ENCODE measurements at places on chromosomes 4 and X.
A peak's percentile ranks its signal among the peaks of the same experiment; 100 is the strongest.

DNA sequence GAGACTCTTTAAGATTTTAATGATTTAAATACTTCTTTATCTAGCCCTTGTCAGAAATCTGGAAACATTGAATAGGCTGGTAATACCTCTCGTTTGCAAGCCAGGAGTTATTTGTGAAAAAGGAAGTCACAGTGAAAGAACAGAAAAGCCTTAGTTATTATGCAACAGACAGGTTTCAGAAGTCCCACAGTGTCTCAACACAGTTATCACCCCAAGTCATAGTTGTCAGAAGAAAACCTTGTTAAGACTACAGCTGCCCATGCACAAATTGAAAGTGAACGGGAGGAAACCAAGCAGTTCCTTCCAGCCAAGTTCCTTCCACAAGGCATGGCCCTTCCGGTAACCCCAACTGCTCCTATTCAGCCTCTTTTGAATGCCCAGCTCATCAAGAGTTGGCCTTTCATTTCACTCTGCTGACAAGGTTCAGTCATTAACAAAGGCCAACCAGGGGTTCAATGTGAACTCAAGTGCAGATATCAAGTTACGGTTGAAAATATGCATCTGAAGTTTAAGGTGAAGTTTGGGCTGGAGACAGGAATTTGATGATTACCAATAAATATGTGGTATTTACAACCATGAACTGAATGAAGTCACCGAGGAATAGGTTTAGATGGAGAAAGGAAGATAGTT is 15.6 kb downstream of the ALPK1 start:
- no peak for DNase-seq

DNA sequence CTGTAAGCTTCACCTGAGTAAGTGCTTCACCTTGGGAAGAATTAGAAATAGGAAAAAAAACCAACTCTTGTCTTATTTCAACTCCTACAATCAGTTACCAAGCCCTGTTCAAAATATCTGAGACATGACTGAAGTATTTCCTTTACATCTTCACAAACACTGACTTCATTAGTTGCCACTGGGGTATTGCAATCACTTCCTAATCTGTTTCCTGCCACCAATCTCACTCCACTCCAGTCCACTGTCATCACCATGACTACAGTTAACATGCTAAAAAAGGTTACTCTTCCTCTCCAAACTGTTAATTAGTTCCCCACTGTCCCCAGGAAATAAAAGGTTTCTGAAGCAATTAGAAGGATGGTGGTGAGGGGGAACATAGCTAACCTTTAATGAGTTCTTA is 3.3 kb upstream of the SUPT20HL1 start:
- no peak for DNase-seq

- DNase-seq, result peak; percentile 48
These were observed 723 bp downstream of the WDFY3 start for GRCh38 chr4:84965553-84966381.

DNA sequence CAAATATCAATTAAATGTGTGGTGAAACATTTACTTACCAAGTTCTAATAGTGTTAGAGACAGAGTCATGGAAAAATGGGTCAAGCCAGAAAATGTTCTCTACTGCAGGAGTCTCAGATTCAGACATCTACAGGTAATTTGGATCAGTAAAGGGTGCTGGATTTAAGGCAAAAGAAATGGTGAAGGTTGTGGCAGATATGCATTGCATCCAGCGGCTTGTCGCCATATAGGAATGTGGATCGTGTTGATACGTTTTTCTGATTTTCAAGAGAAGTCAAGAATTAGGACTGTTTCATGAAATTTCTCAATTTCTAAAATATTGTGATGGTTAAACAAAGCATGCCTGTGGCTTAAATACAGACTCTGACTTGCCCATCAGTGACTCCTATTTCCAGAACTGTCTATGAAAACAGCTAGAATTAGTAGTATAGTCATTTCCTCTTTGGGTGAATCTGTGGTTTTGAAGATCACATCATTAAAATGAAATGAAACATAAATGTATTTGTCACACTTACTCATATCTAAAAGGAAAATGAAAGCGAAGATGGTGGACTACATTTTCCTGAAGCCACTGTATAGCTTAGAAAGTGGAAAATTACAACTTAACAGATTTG is 110.1 kb upstream of the VEGFC start:
- DNase-seq, result no peak

- DNase-seq, result no peak
These were observed 51.8 kb upstream of the JADE1 start for GRCh38 chr4:128757712-128758111.

- no peak for DNase-seq
These were observed 700.6 kb upstream of the PITX2 start for GRCh38 chr4:111323496-111323895.

- no peak for DNase-seq
These were observed 36.0 kb upstream of the GABRA2 start for GRCh38 chr4:46425775-46426400.

GRCh38 chr4:154329268-154329868 is 162.2 kb downstream of the DCHS2 start:
- peak; percentile 29 for DNase-seq

DNA sequence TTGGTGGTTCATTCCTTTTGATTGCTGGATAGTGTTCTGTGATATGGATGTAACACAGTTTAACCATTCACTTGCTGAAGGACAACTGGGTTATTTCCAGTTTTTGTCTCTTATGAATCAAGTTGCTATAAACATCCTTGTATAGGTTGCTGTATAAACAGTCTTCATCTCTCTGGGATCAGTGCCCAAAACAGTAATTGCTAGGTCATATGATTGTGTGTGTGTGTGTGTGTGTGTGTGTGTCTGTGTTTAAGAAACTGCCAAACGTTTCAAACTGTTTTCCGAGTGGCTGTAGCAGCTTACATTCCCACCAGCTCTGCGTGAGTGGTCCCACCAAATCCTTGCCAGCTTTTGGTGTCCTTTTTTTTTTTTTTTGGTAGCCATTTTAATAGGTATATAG is 60.4 kb downstream of the F11 start:
- DNase-seq, result no peak

GRCh38 chrX:11244636-11245035 is 48.6 kb upstream of the AMELX start:
- no peak for DNase-seq

DNA sequence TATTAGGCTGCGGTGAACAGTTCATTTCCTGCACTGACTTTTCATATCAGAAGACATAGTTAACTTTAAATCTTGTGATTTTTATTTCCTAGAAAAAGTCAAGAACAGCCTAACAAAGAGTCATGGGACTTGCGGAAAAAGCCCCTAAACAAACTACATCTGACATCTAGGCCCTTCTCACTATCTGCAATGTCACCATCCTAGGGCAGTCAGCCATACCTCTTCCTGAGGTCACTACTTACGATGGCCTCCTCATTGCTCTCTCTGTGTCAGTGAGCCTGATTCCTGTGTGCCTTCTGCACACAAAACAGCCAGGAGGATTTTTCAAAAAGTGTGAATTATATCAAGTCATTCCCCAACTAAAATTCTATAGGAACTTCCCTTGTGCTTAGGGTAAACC is 22.4 kb upstream of the KIT start:
- no peak for DNase-seq

DNA sequence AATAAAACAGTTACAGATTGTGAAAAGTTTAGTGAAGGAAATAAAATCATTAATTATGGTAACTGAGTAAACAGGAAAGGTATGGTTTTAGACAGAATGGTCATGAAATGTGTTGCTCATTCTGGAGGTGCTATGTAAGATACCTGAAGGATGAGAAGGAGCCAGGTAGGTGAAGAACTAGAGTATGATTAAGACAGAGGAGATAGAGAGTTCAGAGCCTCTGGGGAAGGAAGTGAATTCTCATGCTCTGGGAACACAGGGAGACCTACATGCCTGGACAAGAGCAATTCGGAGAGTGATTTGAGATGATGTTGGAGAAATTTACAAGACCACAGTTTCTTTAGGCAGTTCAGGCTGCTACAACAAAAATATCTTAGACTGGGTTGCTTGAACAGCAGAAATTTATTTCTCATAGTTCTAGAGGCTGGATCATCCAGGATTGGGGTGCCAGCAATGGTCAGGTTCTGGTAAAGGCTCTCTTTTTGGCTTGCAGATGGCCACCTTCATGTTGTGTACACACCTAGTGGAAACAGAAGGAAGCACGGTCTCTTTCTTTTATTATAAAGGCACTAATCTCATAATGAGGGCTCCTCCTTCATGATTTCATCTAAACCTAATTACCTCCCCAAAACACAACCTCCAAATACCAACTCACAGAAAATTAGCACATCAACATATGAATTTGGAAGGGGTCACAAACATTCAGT is 1416.1 kb downstream of the PCDH7 start:
- DNase-seq, result no peak

GRCh38 chr4:140222171-140222570 is 68.2 kb upstream of the MAML3 start:
- no peak for DNase-seq

DNA sequence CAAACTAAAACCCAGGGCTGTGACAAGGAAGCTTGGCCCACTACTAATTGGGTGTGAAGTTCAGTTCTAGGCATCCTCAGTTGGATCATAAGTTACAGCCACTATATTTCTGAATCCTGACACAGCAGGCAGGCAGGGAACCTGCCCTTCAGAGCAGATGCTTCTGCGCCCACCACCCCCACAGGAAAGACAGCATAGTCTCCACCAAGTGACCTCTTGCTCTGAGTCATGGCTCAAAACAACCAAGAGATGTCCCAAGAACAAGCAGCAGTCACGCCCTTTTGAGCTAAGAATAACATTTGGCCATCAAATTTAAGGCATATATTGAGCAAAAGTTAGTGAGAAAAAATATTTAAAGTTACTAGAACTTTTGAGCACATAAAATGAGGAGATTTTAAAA is 170.7 kb upstream of the SMARCAD1 start:
- DNase-seq, result no peak

DNA sequence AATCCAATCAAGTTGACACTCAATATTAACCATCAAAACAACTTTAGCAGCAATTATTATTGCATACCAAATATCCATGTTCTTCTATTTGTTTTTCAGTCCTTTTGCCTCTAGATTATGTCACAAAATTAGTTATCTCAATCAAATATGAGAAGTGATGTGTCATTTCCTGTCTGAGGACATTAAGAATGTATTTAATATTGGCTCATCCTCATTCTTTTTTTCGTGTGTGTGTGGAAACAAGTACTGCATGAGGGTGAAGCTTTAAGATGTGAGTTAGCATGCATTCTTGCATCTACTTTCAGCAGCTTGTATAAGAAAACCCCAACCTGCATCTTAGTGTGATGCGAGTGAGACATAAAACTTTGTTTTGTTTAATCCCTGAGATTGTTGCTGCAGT is 301.4 kb downstream of the GRIA2 start:
- DNase-seq, result no peak

DNA sequence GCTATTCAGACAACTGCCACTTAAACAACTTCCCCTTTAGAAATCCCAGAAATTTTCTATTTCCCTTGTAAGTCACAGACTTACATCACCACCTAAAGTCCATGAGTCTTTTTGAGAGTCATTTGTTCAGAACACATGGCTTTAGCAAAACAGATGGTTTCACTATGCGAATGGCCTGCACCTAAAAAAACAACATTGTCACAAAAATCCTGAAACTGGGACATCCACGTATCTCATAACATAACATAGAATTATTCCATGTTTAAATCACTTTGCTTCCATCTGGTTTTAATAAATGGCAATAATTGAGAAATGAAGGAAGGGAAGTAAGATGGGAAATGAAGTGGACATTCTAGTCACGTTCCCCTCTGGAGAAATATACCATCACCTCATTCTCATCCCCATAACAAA is 155.3 kb upstream of the EDNRA start:
- no peak for DNase-seq

- DNase-seq, result no peak
These were observed 135.4 kb upstream of the DUSP21 start for GRCh38 chrX:44708470-44708869.

GRCh38 chr4:16290681-16291420 is 64.6 kb upstream of the TAPT1 start:
- DNase-seq, result no peak

DNA sequence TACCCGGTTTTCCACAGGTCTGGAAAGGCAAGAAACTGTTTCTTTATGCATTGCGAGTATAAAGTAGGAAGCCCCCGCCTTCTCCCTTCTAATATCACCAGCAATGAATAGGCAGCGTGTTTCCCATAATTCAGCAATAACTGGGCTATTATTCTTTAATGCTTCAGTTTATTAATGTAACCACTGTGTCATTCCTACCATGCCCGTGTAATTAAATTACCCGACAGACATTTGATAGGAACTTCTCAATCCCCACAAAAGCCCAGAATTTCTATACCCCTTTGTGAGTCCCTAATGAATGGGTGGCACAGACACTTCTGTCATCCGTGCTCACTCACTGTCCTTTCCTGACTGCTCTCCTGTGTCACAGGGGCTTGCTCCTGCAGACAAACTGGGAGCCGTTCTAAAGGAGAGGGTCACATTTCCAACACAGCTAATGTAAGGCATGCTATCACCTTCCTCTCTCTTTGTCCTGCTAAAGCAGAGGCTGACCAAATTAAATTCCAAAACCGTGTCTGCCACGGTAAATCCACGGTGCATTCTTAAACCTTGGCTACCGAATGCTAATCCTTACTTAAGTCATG is 108.5 kb upstream of the MID1 start:
- no peak for DNase-seq

DNA sequence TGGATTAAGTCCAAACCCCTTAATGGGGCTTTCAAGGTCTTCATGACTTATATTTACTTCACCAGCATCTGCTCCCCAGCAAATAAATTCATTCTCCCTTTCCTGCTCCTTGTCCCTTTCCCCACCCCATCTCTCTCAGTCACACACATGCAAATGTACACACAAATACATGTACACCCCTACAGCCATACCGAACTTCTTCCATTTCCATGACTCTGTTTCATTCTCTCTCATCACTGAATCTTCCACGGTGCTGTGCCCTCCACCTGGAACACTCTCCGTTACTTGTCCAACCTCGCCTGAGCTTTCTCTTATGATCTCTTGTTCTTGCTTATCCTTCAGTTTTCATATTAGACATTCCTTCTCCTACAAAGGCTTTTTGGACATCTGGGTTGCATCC is 22.0 kb upstream of the RPA4 start:
- no peak for DNase-seq

DNA sequence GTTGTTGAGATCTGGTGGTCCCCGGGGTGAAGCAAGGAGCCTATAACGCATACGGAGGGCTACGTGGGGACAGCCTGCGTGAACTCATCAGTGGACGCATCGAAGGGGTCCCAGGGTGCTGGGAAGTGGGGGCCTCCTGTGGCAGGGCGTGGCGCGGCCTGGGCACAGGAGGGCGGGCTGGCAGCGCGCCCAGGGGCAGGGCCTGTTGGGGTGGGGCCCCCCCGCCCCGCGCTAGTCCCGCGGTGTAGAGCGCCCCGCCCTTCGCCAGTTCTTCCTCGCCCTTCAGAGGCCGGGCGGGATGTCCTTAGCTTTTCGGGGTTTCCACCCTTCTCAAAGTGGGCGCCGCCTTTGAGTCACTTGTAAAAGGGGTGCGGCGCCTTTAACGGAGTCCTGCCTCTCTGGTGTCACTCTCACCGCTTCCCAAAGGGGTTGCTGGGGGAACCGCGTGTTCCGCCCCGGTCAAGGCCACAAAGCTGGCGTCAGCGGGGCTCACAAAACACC is 632 bp downstream of the PLP2 start:
- DNase-seq, result peak; percentile 49

GRCh38 chrX:68568136-68568535 is 69.3 kb downstream of the YIPF6 start:
- no peak for DNase-seq

- DNase-seq, result no peak
These were observed 5.8 kb downstream of the HERC3 start for GRCh38 chr4:88597970-88598660.

Data from HT-29 (cell line).